ENCODE measurements at places on chromosomes 16 and 17.

DNA sequence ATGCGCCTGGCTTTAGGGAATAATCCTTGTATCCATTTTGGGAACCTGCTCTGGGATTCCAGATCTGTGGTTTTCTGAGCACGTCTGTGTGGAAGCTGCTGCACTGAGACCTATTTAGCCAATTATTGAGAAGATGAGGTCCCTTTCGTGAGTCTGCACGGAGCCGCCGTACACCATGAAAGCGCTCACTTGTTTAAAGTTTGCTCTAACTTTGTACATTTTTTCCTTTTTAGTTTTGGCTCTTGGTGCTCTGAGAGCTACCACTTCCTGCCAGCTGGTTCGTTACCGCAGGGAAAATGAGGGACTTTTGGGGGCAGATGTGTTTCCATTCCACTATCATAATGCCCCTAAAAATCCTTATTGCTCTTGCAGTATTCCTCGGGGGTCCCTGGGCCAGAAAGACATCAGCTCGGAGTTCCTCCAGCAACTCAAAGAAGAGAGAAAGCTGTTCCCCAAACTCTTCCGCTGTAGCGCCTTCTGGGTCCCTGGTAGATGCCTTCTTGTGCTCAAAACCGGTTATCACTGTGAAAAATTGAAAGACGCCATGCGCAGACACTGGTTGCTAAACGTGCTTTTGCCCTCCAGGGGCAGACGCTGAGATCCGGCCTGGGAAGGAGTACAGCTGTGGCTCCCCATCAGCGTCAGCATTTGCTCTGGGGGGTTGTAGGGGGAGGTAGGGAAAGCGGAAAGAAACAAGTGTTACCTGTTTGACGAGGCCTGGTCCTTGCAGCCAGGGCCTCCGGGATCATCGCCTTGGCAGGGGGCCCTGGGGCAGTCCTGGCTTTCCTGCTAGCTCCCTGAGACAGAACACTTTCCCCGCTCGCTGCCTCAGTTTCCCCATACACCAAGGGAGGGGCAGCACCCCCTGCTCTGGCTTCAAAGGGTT lies 238.1 kb downstream of the MRTFB start:
- no peak for DNase-seq

- no peak for DNase-seq
Observed at GRCh38 chr17:47272491-47272890, 18.9 kb downstream of the ITGB3 start.

- no peak for DNase-seq
Observed at GRCh38 chr17:57257895-57258851, 1.9 kb downstream of the MSI2 start.

DNA sequence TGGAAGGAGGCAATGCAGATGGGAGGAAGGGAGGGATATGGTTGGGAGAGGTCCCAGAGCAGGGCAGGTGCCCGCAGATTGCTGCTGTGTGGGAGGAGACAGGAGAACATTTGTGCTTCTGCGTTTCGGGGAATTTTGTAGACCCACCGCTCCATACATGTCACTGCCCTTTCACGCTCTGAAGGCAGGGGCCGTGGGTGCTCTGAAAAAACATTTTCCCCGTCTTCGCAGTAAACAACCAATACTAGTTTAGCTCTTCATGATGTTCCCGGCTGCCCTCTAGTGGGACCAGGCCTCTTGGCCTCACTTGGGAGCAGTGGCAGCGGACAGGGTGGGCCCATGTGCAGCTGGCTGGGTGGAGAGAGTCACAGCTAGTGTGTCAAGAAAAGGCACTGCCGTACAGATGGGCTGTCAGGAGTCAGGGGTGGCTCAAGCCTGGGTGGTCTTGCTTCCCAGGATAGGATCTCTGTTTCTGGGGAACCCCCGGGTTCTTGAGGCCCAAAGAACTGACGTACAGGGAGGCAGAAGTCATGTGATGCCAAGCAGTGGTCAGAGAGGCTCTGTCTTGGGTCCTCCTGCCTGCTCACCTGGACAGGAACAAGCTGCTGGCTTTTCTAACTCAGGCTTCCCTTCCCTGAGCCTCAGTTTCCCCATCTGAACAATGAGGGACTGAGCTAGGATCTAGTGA lies 46.5 kb upstream of the CPNE2 start:
- DNase-seq: peak; percentile 76

DNA sequence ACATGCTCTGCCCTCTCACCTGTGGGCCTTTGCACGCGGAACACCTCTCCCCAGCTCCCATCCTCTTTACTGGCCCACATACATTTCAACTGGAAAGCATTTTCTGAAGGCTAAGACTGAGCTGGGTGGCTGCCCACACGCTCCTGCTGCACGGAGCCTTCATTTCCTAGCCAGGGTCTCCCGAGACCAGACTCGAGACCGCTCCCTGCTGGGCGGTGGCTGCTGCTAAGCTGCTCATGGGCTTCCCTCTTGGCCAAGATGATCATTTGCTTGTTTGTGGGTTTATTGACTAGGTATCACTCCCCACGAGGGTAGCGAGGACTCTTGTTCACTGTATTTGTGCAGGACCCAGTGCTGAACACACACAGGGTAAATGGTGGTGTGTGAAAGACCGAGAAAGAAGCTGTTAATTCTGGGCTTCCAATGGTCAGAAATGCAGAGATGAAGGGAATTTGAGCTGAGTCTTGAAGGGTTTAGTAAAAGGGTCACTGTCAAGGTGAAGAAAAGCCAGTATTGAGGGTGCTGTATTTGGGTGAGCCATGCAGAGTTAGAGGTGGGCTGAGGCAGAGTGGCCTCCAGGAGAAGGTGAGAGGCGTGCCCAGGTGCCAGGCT lies 907 bp downstream of the TRAPPC2L start:
- DNase-seq: peak; percentile 79

DNA sequence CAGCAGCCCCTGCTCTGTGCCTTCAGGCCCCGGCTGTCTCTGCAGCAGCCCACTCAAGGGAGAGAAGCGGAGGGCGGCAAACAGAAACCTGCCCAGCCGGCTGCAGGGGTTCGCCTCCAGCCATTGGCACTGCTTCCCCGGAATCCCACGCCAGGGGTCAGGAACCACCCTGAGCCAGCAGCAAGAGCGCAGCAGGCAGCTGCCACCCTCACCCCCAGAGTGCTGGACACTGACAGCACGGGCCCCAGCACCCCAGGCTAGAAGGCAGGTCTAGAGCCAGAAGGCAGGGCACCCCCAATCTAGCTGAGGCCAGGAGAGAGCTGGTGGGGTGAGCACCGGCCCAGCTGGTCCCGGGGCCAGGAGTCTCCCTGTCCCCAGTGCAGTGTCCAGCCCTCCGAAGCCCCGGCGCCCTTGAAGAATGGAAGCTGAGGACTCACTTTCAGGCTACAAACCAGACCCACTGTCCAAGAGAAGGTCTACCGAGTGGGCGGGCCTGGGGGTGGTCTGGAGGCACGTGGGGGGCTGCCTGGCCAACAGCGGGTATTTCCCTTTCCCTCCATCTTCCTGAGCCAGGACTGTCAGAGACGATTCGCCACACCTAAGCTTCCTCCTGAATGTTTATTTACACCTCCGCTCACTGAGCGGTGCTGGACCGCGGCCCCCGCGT lies 8.4 kb downstream of the UBALD2 start:
- no peak for DNase-seq

- DNase-seq: no peak
Observed at GRCh38 chr17:50625032-50625871, 9.4 kb upstream of the ABCC3 start.

DNA sequence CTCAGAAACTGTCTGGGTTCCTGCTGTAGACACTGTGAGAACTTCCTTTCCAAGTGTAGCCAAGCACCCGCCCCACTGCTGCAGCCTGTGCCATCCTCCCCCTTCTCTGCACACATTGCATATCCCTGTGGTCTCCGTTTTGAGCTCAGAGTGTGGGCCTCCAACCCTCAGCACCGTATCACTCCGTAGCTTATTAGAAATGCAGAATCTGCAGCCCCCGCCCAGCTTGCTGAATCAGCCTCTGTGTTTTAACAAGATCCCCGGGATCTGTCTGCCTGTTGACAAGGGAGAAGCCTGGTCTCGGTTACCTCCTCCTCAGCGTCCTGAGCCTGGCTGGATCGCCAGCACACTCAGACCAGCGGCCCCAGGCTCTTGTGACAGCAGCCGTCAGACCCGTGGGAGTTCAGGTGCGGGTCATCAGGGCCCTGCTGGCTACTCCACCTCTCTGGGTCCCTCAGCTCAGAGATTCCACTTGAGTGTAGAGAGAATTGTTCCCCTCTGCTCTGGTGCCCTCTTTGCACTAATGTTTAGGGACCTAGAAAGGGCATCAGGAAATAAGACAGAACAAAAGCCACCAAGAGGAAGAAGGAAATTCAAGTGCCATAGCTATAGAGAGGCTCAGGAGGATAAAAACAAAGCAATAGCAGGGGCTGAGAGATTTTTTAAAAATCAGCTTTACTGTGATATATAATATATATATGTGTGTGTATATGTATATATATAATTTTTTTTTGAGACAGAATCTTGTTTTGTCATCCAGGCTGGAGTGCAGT lies 92.3 kb downstream of the PITPNC1 start:
- peak; percentile 37 for DNase-seq

DNA sequence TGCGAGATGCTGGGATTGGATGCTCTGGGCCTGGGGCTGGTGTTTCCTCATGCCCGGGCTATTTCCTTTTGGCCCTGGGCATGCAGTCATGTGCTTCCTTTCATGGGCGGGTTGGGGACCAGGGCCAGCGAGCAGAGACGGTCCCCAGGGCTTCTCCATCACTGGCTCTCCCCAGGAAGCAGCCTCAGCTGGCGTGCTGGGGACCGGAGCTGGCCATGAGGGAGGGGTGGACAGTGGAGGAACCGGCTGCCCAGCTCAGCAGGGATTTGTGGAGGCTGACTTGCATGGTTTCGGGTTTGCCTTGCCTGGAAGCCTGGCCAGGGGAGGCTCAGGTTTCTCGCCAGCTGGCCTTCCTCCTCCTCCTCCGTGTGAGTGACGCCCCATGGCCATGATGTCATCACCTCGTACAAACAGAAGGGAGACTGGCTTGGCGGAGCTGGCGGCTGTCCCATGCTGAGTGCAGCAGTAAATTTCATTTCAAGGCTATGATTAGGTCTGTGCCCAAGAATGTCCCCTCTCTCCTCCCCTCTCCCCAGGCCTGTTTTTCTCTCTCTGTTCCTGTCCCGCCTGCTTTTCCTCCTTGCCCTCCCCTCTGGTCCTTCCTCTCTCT lies 8.9 kb upstream of the TIMP2 start:
- peak; percentile 95 for DNase-seq

DNA sequence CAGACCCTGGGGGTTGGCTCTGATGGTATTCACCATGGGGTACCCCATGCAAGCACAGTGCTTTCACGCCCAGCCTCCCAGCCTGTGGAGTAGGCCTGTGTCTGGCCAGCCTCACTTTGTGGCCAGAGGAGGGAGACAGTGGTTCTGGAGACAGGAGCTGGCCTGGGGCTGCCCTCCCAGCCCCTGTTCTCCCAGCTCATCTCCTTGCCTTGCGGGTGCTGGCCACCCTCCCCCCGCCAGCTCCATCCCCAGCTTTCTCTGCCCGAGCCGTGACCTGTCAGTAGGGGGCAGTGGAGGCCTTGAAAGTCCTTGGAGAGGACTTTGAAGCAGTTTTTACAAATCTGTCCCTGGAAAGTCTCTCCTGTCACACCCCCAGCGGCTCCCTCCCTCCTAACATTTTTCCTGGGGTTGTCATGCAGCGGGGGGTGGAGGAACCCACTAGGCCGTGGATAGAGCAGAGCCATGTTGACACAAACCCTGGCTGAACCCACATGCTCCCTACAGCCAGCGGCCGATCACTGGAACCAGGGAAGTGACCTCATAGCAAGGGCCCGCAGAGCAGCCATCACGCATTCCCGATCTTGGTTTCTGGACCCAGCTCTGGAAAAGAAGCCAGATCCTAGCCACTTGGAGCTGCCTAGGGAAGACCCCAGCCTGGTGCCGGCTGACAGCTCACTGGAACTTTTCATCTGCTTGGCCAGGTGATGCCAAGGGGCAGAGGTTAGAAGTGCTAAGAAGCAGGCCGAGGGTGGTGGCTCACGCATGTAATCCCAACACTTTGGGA lies 289.4 kb downstream of the SEC14L1 start:
- DNase-seq: peak; percentile 93

- no peak for DNase-seq
Observed at GRCh38 chr16:57566436-57566835, 24.0 kb downstream of the ADGRG5 start.

- no peak for DNase-seq
Observed at GRCh38 chr16:77599793-77600415, 122.4 kb upstream of the NUDT7 start.

- DNase-seq: no peak
Observed at GRCh38 chr17:6470751-6471521, 26.7 kb downstream of the PIMREG start.

DNA sequence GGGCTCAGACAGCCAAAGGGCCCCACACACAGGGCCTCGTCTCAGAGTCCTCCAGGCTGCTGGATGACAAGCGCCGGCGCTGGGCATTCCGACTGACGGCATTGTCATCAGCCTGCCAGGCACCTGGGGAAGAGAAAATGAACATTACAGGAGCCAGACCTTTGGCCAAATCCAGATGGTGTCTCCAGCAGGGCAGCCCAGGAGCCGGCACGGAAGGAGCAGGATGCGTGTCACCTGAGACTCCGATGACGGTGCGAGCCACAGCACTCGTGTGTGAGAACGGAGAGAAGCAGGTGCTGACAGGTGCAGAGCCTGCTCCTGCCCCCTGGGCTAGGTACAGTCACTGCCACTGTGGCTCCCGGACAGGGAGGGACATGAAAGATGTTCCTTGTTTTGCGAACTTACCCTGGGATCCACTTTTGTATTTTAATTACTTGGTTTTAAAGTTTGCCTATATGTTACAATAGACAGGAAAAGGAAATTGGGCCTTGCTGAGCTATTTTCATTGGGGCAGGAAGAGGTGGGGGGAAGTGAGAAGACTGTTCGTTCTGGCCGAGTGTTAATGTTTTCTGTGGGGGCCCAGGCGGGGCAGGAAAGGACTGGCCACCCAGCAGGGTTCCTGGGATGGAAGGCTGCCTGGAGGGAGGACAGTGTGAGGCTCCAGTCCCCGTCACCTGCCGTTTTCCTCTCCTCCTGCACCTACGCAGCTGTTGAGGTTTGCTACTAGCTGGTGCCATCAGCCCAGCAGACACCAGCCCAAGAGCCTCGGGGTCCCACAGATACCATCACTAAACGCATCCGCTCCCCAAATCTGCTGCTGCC lies 4.4 kb upstream of the FOXJ1 start:
- no peak for DNase-seq

DNA sequence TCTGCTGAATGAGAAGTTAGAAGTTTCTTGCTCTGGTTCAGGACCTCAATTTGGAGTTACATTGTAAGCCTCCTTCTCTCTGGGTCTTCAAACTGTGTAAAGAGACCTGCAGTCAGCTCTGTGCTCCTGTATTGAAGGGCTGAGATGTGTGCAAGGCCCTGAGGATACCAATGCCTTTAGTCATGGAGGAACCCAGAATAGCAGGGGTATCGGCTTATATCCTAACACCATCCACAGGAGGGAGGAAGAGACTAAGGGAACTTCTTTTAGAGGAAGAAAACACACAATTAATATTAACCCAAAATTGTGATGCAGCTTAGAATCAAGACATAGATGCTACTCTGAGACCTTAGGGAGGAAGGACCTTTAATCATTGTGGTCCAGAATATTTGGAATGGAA lies 36.5 kb downstream of the GLP2R start:
- DNase-seq: no peak

DNA sequence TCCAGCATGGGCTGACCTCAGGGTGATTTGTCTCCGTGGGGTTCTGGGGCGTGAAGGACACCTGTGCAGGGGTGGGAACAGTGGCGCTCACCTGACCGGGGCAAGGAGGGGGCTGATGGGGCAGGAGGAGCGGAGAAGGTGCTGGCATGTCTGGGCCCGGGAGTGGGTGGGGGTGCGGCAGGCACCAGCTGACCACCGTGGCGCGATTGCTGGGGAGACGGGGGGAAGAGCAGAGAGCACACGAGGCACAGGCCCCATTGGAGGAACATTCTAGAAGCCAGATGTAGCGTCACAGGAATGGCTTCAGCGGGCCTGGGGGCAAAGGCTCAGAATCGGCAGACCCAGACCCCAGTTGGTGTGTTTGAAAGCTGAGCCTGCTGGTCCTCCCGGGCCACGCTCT lies 12.1 kb downstream of the CACNA1H start:
- no peak for DNase-seq

All from left cardiac atrium (tissue), 4 donors.